ENCODE measurements at places on chromosomes 12 and 14.

- DNase-seq, result no peak
Observed at GRCh38 chr12:4451694-4452093, 6.1 kb upstream of the FGF6 start.

- DNase-seq, result no peak
Observed at GRCh38 chr14:89908712-89909450, 45.6 kb downstream of the EFCAB11 start.

DNA sequence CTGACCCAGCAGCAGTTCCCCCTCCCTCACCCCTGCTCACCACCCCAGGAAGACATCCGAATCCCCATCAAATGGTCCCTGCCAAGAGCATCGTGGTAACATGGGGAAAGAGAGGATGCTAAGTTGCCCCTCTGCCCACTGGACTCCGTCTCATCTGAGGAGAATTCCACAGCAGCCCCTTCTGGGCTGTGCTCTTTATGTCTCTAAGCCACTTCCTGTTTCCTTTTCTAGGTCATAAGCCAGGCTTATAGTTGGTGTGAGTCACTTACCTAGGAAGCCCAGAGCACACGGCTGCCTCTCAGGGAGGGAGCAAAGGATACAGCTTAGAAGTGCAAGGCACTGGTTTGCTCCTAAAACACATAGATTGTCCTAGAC, 76.0 kb downstream of the VCPKMT start:
- no peak for DNase-seq

DNA sequence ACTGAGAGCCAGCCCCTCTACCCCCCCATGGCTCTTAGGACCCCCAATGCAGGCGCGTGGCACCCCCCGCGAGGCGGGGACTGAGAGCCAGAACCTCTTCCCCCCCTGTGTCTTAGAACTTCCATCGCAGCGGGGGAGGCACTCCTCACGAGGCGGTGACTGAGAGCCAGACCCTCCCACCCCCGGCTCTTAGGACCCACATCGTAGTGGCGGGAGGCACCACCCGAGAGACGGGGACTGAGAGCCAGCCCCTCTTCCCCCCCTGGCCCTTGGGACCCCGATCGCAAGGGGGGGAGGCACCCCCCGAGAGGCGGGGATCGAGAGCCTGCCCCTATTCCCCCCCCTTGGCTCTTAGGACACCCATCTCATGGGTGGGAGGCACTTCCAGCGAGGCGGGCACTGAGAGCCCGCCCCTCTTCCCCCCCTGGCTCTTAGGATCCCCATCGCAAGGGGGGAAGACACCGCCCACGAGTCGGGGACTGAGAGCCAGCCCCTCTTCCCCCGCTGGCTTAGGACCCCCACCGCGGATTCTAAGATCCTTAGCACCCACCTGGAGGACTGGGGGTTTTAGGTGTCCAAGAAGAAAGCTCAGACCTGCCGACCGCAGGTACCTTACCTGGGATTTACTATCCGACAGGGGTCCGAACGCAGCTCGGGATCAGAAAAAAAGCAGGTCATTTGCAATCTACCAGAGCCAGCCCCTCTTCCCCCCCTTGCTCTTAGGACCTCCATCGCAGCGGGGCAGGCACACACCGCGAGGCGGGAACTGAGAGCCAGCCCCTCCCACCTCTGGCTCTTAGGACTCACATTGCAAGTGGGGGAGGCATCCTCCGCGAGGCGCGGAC, 44.9 kb downstream of the DDX11 start:
- DNase-seq, result no peak

- DNase-seq, result no peak
Observed at GRCh38 chr12:122489038-122489437, 11.7 kb downstream of the ZCCHC8 start.

DNA sequence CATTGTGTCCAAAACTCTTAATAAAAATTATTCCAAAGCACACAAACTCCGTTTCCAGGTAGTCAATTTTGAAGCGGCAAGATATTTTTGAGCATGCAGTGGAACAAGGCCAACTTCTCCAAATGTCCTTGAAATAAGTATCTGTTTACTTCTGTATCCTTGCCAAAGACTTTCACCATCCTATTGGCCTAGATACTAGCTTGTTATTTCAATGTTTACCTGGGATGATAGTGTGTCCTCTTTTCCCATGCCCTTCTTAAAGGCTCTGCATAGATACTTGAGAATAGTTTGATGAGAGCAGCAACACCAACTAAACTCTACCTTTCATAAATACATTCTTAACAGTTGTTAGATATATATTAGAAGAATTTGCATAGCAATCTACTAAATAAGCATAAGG, 160.9 kb downstream of the KCNC2 start:
- DNase-seq, result no peak

GRCh38 chr14:91009501-91010152, 50.8 kb downstream of the RPS6KA5 start:
- DNase-seq, result no peak

DNA sequence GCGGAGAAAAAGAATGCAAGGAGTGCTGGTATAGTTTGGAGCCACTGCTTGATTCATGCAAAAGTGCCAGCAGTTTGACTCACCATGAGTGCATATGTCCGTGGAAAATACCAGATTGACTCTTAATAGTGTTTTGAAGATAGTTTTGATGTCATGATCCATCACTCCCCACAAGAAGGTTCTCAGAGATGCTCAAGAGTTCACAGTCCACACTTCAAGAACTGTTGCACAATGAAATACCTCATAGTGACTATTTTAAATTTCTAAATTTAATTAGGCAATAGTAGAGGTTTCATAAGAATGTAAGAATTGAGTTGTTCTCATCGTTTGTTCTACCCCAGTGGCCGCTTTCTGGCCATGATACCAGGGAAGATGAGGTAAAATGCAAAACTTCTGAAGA, 286.6 kb upstream of the RGS6 start:
- no peak for DNase-seq

- DNase-seq, result peak; percentile 82
Observed at GRCh38 chr14:75050852-75051555, at the start of gene MLH3. MLH3 (minus strand) TSS chr14:75051467; CDS start chr14:75049655, 1,812 bp downstream.

DNA sequence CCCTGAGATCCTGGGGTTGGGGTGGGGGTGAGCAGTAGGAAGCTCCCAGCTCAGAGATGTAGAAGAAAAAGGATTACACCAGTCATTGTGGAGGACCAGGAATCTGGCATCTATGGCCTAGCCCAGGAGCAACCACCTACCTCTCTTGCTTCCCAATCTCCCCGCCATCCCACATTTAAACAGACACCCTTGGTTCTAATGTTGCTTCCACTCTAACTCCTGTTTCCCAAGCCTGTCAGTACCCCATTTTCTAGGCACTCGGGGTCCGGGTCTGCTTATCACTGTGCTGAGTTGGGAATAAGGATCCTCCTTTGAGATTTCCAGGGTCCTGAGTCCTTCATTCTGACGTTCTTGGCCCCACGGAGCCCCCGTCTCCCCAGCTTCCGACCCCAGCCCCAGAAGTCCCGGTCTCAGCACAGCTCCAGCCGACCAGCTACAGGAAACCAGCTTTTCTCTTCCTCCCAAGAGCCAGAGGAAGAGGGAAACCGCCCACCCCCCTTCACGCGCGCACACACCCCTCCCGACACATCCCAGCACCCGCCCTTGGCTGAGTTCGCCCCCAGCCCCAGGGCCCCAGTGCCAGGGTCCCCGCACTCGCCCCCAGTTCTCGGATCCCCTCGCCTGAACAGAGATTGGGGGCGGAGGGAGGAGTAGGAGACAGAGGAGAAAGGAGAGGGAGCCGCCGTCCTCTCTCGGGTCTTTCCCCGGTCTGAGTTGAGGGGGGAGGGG, 1.2 kb downstream of the ITGA5 start:
- DNase-seq, result peak; percentile 39

- DNase-seq, result no peak
Observed at GRCh38 chr12:6604259-6605029, 2.7 kb downstream of the CHD4 start.

- no peak for DNase-seq
Observed at GRCh38 chr14:101191721-101192660, 288.5 kb upstream of the RTL1 start.

GRCh38 chr12:69569236-69569635, 16.0 kb upstream of the CCT2 start:
- no peak for DNase-seq

GRCh38 chr14:52443506-52443905, 108.8 kb downstream of the TXNDC16 start:
- no peak for DNase-seq

DNA sequence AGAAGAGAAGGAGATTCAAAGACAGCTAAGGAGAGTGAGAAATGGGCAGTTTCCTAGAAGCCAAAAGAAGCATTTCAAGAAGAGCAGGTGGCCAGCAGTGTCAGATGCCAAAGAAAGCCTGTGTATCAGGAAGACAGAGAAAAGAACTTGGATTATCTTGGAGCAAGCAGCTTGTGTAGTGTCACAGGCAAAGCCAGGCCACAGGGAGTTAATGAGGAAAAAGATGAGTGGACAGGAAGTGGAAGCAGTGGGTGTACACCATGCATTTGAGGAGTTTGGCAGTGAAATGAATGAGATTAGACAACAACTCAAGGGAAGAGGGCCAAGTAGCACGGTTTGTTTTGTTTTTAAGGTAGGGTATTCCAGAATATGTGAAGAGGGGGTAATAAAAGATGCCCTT, 5.6 kb upstream of the MYH7 start:
- DNase-seq, result no peak

DNA sequence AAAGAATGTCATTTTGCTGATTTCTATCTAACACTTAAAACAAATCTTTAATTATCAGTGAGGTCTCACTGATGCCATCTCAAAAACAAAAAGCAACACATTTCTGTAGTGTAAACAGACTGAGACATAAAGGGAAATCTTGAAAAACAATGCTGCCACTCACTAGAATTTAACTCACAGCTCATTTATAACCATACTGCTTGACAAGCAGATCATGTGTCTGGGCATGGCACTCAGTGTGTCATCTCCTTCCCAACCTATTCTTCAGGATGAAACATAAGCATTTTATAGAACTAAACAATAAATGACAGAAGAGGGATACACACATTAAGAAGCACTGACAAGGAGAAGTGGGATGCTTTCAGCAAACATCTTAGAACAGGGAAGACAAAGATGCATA, 22.4 kb downstream of the ATF7 start:
- DNase-seq, result no peak

GRCh38 chr12:46549527-46550265, 177.1 kb upstream of the SLC38A2 start:
- no peak for DNase-seq

- no peak for DNase-seq
Observed at GRCh38 chr14:51789596-51789995, 70.8 kb upstream of the GNG2 start.

GRCh38 chr14:24425704-24426103, 3.8 kb downstream of the CBLN3 start:
- DNase-seq, result no peak

DNA sequence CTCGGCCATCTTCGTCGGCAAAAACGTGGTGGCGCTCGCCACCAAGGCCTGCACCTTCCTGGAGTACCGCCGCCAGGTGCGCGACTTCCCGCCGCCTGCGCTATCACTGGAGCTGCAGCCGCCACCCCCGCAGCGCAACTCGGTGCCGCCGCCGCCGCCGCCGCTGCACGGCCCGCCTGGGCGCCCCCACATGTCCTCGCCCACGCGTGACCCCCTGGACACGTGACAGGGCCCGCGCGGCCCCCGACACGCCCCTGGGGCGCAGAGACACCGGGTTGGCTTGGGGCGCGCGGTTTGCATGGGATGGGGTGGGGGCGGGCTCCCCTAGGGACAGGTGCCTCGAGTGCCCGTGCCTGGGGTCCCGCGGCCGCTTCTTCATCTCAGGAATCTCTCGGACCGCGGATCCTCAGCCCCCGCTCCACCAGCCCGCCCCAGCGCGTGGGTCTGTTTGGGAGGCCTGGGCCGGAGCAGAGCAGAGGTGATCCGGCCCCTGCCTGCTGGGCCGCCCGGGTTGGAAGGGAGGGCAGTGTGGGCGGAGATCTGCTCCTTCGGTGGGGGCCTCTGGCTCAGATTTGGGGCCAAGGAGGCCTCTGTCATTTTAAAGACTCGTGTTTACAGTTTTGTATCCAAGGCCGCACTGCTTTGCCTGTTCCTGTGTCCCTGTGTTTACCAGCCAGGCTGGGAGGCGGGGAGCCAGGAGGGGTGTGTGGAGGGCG, 3.3 kb downstream of the TMEM121 start:
- DNase-seq, result peak; percentile 57

- DNase-seq, result no peak
Observed at GRCh38 chr12:124740691-124741137, 123.0 kb downstream of the SCARB1 start.

- DNase-seq, result no peak
Observed at GRCh38 chr12:41835556-41835955, 309.1 kb downstream of the GXYLT1 start.

- DNase-seq, result no peak
Observed at GRCh38 chr12:23950775-23951451, 1.4 kb upstream of the SOX5 start.

DNA sequence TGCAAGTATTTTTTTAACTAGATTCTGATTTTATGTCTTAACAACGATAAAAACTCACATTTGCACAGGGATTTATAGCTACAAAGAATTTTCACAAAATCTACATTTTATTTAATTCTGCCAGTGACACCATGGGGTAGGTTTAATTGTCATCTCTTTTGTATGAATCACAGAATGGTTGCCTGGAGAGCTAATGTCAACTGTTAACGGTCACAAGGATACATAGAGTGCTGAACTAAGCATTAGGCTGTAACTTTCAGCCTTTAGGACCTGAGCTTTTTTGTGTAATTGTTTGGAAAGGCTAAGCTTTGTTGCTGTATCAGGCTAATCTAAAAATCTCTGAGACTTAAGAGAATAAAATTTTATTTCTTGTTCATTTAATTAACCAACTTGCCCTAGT, 465.3 kb upstream of the TBX3 start:
- DNase-seq, result no peak

DNA sequence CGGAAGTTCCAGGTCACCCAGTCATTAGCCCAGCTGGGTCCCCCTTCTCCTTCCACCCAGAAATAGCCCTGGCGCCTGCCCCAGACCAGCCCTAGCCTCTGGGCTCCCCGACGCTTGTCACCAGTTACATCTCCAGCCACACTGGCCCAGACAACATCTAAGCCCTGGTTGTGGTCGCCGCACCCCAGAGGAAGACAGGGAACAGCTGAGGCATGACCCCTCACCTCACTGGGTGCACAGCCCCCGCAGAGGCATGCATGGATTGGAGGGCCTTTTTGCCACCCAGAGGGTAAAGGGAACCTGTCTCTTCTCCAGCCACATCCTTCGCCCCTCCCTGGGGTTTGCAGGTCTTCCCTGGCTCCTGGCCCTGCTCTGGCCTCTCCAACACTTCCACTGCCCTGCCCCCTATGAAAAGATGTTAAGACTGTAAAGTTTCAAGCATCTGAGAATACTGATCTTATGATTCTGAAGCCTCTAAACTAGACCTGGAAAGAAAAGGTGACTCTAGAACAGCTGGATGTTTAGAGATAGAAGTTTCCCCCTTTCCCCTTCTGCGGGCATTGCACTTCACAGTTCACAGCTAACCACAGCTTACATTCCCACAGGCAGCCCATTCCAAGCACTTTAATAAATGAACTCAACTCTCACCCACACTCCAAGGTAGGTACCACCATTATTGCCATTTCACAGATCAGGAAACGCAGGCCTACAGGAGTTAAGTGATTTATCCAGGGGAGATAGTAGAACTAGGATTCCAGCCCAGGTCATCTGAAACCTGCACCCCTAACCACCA, 14.7 kb downstream of the TMEM119 start:
- DNase-seq, result no peak

- no peak for DNase-seq
Observed at GRCh38 chr12:65308006-65308405, 29.5 kb downstream of the MSRB3 start.

GRCh38 chr12:99387661-99388060, 259.9 kb upstream of the GARIN6 start:
- DNase-seq, result no peak

All from pancreas (tissue), 10 donors.